ENCODE measurements at places on chromosomes 2 and 18.

DNA sequence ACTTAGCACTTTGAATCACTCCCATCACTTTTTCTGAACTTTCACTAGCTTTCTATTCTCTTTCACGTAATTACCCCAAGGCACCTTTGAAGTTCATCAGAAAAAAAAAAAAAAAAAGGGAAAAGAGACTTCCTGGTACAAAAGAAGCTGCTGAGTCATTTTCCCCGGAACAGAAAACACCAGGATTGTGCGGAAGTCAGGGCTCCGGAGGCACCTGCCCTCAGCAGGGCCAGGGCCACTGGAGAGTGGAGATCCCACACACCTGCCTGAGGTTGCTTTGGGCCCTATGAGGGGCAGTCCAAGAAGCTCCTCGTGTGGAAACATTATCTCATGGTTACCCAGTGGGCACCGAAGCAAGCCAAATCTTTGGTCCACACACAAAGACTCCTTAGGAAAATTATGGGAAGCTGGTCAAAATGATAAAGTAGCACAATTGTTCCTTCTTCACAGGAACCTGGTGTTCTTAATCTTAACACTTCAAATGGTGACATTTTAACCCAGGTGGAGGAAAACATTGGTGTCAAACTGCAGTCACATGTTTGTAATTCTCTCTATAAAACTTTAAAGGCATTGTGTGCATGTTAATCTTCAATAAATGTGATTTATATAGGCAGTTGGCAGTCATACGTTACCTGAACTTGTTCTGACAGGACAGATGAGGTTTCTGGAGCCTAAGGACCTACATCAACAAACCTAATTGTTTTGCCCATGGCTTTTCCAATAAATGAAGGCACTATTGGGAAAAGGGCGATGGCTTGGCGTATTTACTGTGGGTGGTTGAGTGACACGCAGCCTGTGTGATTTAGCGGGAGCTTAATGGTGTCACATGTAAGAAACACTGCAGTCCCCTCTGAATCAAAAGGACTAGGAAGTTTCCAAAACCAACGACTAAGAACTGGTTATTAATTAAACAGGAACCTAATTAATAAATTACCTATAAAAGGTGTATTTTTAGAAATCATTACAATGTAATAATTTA is 23.4 kb upstream of the FAM110C start:
- no peak for DNase-seq

DNA sequence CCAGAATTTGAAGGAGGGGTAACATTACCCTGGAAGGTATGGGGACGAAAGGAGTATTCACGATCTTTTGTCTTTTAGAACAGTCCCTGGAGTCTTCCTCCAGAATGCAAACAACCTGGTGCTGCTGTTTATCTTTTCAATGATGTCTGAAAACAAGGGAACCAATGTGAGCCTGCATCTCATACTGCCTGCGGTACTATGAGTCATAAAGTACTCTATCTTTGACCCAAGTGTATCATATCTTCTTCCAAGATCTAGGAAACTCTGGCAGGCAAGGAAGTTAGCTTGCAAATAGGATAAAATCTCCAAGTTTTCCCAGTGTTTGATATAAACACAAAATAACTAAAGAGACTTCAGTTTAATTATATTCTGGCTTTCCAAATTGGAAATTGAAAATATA is 968.5 kb downstream of the LRP1B start:
- DNase-seq, result no peak

- no peak for DNase-seq
Measured at GRCh38 chr18:35588995-35589394, 7.5 kb downstream of the GALNT1 start.

DNA sequence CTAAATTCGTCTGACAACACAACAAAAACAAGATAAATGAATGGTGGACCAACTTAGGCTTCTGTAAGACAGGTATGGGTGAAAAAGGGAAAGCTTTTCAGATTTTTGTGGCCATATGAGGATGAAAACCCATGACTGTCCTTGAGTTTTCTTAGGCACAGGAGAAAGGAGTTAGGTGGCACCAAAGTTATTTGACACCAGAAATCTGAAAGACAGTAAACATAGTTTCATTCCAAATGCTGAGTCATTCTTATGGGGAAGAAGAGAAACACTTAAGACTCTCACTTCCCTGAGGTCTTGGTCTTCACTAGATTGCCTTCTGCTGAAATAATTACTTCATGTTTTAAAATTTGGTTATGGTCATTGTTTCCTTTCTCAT is 5.2 kb upstream of the GPD2 start:
- DNase-seq, result no peak

- no peak for DNase-seq
Measured at GRCh38 chr2:191724015-191724414, 46.1 kb downstream of the NABP1 start.

DNA sequence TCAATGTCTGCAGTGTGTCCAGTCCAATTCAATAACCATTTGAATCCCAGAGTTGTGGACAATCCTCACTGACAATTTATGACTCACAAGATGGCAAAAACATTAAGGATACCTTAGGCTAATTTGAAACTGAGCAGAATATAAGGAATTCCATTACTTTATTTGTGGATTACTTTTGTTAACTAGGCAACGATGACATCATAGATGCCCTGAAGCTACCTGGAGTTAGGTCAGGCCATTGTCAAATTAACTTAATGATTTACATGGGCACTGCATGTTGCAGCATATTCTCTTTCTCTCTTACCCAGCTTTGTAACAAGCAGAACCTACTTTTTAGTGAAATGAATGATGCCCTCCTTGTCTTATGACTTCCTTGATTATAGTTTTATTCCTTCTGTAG is 100.0 kb upstream of the CDCA7 start:
- DNase-seq, result no peak

DNA sequence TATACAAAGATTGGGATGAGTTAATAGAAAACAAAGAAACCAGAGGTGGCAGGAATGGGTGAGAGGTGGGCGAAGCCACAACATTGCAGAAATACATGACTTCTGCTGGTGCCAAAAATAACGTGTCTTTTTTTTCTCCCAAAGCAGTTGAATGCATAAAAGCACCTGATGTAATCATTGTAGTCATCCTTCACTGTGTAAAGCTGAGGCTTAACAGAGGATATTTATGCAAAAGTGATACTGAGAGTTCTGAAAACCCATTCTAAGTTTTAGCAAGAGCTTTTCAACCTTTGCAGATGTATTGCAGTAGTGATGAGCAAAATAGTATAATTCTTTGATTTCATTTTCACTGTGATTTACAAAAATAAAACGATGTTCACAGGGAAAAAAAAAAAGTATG is 173.0 kb downstream of the PTGR3 start:
- DNase-seq, result no peak

- DNase-seq, result no peak
Measured at GRCh38 chr2:161239326-161240109, 68.7 kb upstream of the PSMD14 start.

DNA sequence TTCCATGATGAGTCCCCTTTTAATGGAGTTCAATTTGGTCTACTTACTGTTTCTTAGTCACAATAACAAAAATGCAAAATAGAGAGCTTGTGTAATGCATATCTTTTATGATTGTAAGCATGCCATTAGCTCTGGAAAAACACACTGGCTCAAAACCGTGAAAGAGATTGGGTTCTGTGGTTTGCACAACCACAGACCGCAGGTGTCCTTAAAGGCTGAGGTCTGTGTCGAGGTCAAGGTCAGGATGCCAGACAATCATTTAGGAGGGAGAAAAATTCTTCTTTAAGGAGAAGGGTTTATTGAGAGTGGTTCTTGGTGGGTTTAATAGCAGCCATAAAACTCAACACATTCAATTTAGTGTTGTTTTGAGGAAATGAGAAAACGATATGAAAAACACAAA is 487.2 kb downstream of the GALR1 start:
- no peak for DNase-seq

GRCh38 chr2:156466739-156467405 is 30.7 kb downstream of the GPD2 start:
- DNase-seq, result no peak

DNA sequence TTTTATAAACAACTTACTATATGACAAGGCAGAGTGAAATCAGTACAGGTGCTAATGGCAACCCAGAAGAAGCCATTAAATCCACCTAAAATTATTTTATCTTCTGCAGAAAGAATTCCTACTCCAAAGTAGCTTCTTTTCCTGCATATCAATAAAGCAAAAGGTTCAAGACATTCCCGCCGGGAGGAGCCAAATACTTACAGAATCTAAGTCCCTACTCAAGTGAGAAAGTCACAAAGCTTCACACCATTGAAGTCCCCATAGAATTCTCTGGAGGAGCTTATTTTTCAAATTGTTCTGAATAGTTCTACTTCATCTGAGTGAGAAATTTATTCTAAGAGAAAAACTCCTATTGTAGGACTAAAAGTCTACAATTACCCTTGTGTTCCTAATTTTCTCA is 233.7 kb upstream of the HNRNPA3 start:
- DNase-seq, result no peak

DNA sequence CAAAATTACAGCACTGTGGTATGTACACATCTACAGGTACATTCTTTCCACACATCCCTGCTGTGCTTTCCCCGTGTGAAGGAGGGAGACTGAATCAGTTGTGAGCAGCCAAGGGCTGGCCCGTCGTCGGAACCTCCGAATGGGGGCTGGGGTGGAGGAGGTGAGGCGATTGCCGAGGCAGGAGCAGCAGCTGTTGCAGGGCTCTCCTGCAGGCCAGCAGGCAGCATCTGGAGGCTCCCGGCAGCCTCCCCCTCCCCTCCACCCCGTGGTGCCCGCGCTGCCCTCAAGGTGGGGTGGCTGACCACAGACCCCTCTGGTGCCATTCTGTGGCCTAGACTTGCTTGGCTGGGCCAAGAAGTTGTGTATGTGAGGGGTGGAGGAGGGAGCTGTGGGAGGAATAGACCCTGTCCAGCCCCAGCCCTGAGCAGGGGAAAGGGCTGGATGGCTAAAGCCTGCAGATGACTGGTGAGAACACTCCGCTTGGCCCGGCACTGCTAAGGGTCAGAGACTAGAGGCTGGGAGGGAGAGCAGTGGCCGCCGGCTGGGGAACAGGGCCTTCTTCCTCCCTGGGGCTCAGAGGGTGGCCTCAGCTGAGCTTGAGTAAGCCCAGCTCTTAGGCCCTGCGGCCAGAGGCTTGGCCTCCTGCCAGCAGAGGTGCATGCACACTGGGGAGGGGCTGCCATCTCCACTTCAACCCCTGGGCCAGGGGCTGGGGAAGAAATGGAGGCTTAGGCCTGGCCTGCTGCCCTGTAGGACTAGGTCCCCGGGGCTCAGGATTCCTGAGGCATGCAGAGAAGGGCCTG is 7.6 kb downstream of the STAMBP start:
- DNase-seq, result no peak

DNA sequence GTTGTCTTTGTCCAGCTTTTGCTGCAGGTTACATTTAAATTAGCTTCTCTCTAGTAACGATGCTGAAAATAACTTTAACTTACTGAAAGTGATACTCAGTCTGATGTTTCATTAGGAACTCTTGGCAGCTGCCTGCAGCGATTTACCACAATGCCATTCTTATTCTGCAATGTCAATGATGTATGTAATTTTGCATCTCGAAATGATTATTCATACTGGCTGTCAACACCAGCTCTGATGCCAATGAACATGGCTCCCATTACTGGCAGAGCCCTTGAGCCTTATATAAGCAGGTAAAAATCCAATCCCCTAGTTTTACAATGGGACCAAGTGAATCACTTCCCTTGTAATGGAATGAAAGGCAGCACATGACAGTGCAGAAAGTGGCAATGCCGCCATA is 16.3 kb upstream of the MFF start:
- no peak for DNase-seq

GRCh38 chr2:225637259-225637658 is 237.7 kb downstream of the NYAP2 start:
- DNase-seq, result no peak

- no peak for DNase-seq
Measured at GRCh38 chr2:147456779-147457178, 388.1 kb upstream of the ACVR2A start.

- DNase-seq, result no peak
Measured at GRCh38 chr2:144475044-144475443, 44.9 kb downstream of the ZEB2 start.

GRCh38 chr2:40148334-40148733 is 303.6 kb downstream of the SLC8A1 start:
- no peak for DNase-seq

GRCh38 chr18:57439609-57439968 is 4.4 kb downstream of the ONECUT2 start:
- DNase-seq, result peak; percentile 41

GRCh38 chr2:24123922-24124580 is 782 bp downstream of the FAM228B start:
- DNase-seq, result no peak

GRCh38 chr2:230738391-230738811 is 25.8 kb downstream of the CAB39 start:
- DNase-seq, result no peak

GRCh38 chr2:189125195-189125594 is 54.4 kb downstream of the COL5A2 start:
- no peak for DNase-seq

DNA sequence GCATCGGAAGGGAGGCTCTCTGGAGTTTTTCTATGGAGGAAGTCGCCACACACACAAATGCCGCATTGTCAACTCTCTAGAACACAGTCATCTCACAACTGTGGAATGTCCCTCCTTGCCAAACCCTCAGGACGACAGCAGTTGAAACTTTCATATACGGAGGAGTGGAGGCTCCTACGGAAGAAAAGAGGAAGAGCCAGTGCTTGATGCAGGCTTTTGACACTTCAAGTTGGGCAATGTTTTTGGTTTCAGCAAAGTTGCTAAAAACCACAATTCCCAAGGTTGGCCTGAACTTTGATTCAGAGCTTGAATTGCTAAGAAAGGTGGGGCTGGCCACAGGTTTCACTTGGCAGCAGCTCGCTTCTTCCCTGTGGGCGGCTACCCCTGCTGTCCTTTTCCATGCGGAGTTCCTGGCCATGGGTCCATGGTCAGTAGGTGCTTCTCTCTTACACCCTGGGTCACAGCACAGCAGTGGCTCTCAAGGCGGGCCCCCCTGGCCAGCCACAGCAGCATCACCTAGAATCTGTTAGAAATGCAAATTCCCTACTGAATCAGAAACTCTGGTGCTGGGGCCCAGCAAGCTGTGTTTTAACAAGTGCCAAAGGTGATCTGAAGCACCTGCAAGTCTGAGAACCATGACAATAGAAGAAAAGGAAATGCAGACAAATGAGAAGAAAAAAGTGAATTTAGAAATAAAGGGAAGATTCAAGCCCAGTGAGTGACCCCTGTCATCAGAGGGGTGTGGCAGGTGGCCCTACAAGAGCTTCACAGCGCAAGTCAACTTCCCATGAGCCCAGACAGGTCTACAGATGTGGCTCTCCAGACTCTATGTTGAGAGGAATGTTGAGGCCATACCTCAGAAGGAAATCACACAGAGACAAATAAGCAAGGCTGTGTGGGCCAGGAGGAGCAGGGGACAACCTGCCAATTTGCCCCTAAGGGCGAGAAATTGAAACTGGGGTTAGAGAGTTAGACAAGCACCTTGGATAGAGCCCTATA is 856.4 kb downstream of the RNF144A start:
- no peak for DNase-seq

DNA sequence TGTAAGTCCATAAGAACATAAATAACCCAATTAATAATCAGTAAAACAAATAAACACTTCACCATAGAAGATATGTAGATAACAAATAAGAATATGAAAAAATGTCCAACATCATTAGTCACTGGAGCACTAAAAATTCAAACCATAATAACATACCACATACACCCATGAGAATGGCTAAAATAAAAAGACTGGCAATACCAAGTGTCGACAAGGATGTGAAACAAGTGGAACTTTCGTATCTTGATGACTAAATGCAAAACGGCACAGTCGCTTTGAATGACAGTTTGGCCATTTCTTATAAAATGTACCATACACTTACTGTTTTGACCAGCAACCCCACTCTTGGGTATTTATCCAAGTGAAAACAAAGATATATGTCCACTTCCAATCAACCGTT is 26.8 kb downstream of the ANKMY1 start:
- DNase-seq, result no peak

GRCh38 chr2:66164470-66164869 is 270.5 kb upstream of the MEIS1 start:
- DNase-seq, result no peak
